ENCODE measurements at places on chromosomes 12 and 14.

DNA sequence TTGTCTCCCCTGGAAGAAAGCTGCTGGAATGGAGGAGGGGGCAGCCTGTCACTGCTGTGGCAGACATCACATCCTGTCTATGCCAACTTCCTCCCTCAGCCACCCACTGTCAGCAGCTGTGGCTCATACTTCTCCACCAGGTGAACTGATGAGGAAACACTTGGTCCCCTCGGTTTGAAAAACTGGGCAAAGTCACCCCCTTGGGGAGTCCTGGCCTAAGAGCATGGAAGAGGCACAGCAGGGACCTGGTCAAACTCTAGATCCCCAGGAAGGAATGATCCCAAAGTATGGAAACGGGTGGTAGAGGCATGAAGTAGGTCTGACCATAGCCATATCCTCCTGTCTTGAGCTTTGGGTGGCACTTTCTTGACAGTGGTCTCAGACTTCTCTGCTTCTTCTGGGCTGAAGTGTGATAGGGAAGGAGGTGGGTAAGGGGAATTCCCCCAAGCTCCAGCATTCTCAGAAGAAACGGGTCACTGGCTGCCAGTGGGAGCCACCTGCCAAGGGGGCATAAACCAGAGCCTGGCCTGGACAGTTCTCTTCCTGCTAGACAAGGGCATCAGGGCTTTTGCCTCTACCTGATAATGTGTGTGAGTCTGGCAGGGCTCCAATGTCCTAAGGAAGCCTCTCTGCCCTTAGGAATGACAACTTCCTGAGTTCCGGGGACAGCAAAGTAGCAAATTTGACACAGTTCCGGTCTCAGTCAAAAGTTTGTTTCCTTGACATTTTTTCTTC lies 36.0 kb downstream of the FMNL3 start:
- no peak for DNase-seq

DNA sequence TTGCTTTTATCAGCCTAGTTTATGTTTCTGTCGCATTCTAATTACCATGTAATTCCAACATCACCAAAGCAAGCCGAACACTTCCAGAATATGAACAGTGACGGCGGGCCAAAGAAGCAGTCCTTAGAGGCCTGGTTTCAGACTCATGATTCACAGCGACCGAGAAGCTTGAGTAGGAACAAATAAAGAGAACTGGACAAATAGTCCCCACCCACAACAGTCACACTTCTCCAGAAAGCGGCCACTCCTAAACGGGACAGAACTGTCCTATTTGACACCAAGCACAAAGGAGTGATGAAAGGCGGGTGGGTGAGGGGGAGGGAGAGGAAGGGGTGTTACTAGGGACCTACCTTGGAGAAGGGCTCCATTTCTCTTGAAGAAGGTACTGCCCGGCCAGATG lies 136.4 kb downstream of the FOXN3 start:
- DNase-seq, result no peak

GRCh38 chr14:30445011-30445793 lies 113.8 kb upstream of the G2E3 start:
- DNase-seq, result no peak

DNA sequence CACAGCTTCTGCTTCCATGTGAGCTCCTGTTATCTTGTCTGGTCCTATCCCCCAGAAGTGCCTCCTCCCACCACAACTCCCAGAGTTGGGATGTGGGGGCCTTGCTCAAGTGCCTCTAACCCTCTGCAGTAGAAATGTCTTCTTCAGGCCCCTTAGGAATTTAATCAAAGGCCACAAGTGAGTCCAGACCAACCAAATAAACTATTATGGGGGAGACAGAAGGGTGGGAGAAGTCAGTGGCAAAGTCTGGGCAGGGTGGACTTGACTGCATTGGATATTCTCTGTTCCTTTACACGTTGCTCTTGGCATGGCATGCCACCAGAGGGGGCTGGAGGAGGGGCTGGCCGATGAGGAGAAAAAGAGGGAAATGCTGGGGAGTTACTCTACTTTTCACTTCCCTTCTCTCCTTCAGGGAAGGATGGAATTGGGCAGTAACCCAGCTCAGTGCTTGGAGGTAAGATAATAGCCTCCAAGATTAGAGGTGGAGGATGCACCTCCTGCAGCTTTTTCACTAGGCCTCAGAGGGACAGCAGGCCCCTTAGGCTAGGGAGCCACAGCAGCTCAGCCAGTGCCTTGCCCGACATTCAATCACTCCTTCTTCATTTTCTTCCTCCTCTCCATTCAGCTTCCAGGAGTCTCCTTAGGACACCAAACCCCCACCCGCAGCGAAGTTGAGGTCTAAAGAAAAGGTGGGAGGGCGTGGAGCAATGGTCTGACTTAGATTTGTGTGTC lies 1.2 kb upstream of the AP1G2 start:
- DNase-seq, result no peak

GRCh38 chr14:31787377-31787776 lies 226.2 kb downstream of the NUBPL start:
- no peak for DNase-seq

DNA sequence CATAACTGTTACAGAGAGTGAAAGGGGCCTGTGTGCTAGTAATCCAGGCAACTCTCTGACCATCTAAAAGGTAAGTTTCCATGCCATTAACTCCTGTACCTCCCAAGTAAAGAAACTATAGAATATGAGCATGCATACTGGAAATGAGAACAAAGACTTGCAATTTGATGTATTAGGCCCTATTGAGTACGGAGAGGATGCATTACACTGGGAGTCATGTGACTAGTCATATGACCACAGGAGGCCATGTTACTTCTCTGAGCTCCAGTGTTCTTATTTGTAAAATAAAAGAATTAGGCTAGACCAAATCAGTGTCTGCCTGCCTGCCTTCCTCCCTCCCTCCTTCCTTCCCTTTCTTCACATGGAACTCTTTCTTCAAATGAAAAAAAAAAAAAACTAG lies 440.1 kb upstream of the CCDC196 start:
- DNase-seq, result no peak

DNA sequence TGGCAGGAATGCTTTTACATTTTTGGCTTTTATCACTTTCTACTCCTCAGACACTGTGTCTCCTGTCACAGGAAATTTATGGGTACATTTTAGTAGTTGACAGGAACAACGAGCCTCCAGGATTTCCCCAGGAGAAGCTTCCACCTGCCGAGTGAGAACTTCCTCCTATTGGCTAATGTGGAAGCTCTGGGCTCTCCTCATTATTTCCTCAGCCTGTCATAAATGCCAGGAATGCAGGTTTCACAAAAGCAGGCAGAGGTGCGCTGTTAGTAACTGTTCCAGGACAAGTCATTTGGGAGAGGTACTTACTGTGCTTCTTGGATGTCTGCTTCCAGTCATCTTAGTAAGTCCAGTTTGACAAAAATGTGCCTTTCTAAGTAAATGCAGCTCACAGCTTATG lies 19.1 kb upstream of the DCP1B start:
- no peak for DNase-seq

GRCh38 chr14:20998139-20998538 lies 954 bp upstream of the SLC39A2 start:
- DNase-seq, result no peak

DNA sequence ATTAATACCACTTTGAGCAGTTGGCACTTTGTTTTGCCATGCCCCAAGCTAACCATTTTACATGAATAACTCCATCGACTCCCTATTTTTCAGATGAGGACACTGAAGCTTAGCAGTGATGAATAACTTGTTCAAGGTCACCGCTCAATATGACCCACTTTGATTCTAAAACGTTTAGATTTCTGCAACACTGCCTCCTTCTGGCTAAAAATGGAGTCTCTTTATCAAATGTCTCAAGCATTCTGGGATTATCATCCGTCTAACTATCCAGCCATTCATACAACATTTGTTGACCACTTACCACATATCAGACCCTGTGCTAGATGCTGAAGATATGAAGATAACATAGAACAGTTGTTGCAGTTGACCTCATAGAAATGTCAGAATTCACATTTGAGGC lies 298.0 kb downstream of the PPFIA2 start:
- no peak for DNase-seq

- DNase-seq, result no peak
Observed at GRCh38 chr12:27970401-27971120, 2.0 kb downstream of the PTHLH start.

DNA sequence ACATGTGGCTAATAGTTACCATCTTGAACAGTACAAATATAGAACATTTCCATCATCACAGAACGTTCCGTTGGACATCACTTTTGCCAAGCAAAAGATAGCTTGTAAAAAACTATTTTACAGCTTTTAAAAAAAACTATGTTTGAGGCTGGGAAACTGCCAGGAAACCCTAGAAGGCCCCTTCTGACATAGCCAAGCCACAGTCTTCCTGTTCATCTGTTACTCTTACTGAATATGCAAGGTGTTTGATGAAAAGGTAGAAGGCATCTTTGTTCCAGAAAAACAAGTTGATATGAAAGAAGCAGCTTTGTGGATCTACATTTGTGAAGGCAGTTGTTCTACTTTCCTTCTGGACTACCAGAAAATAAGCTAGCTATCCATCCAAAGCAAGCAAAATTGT lies 23.6 kb upstream of the WNK1 start:
- DNase-seq, result no peak

- no peak for DNase-seq
Observed at GRCh38 chr14:73630009-73630780, 14.6 kb upstream of the DNAL1 start.

GRCh38 chr12:34397591-34398365 lies 375.5 kb downstream of the ALG10 start:
- peak; percentile 77 for DNase-seq

DNA sequence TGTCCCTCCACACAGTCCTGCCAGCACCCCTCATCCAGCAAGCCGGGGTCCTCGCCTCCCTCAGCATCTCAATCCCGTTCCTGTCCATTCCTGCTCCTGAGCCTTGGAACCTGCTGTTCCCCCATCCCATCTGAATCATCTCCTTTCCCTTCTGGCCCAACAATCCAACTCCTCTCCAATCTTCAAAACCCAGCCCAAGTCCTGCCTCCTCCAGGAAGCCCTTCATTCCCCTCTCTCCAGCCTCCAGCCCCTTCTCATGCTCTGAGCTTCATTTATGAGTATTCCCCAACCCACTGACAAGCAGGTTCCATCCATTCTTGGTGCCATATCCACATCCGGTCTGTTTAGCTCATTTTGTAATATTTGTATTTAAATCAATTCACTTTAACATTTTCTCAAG lies 128.1 kb downstream of the RIMBP2 start:
- no peak for DNase-seq

Measured in vagina (tissue), 2 donors.